ENCODE measurements at places on chromosomes 1 and 21.

DNA sequence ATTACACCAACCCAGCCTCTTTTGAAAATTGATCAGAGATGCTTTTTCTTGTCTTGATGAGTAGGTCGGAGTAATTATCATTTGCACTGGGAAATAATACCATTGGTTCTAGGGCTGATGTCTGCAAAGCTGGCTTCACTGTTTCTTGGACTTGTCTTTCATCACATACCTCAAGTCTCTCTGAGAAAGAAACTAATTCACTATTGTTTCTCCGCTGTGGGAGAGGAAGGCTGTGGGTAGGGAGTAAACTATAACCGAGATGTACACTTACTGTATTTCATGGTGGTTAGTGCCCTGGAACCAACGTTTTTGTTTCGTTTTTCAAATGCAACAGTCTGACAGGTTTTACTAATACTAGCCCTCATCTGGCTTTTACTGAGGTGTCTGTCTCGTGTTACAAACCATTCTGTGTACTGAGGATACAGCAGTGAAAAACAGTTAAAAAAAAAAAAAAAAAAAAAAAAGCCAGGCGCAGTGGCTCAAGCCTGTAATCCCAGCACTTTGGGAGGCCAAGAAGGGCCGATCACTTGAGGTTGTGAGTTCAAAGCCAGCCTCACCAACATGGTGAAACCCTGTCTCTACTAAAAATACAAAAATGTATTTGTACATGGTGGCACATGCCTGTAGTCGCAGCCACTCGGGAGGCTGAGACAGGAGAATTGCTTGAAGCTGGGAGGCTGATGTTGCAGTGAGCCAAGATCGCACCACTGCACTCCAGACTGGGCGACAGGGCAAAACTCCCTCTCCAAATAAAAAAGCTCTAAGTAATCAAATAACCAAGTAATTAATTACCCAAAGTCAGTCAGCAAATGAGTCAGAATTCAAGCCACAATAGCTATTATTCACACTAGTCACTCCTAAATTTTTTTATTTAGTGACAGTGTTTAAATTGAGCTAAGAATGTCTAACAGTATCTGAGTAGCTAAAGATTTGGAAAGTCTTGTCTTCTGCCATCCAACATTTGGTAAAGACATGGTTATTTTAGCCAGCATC is 23.3 kb downstream of the TOMM20 start:
- no peak for DNase-seq

DNA sequence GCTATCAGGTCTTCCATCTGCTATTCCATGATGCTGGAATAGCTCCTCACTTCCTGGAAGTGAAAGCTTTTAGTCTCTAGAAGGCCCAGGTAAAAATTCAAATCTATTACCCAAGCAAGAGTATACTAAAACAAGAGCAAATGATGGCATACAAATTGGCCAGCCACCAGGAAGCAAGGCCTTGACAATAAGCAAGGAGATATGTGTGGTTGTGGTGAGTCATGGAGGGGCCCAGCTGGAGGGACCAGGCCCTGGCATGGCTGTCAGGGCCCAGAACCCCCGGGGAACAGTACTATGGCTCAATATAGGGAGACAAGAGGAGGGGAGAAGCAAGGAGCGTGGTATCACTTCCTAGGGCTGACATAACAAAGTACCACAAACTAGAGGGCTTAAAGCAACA is 358.7 kb downstream of the RRAGC start:
- DNase-seq, result no peak

GRCh38 chr1:9696793-9697192 is 45.3 kb downstream of the PIK3CD start:
- DNase-seq, result no peak

GRCh38 chr1:153881751-153882150 is 41.0 kb downstream of the GATAD2B start:
- no peak for DNase-seq

GRCh38 chr1:159991513-159991912 is 37.5 kb upstream of the SLAMF9 start:
- no peak for DNase-seq

GRCh38 chr1:75712306-75712705 is 12.2 kb upstream of the ACADM start:
- no peak for DNase-seq

GRCh38 chr1:151639466-151639865 is 27.6 kb downstream of the SNX27 start:
- no peak for DNase-seq

- DNase-seq, result no peak
Observed at GRCh38 chr1:219420913-219421312, 192.0 kb downstream of the ZC3H11B start.

- DNase-seq, result no peak
Observed at GRCh38 chr1:221182791-221183533, 303.7 kb downstream of the HLX start.

- no peak for DNase-seq
Observed at GRCh38 chr1:29703596-29704370, 467.5 kb downstream of the PTPRU start.

- no peak for DNase-seq
Observed at GRCh38 chr21:34511787-34512455, at the start of gene KCNE1. KCNE1 (minus strand) TSS chr21:34512210; CDS start chr21:34449634, 62,576 bp downstream.

DNA sequence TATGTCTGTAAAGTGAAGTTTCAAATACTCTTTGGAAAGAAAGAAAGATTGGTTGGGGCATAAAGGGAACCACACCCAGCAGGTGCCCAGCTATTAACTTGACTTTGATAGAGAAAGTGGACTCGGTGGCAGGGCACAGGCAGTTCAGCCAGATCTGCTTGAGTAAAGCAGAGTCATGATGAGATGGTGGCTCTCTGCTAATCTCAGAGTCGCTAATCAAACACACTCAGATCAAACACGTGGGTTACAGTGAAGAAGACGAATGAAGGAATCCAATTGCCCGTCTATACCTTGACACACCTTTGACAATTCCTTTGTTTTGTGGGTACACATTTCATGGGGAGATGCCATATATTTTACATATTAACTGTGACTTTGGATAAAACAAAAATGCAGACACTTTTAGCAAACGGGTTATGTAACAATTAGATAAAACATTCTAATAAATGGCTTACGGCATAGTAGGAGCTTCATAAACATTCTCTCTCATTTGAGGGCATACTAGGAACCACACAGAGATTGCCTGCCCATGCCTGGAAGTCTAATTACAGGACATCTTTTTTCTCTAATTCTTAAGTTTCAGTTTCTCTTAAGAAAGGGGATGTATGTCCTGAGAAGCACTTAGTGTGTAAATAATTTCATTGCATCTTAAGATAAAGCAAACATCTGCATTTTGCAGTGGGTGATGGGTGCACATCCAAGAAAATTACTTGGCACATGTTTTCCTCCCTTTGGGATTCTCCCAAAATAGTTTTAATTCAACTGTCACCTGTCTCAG is 7.2 kb downstream of the CBR1 start:
- no peak for DNase-seq

DNA sequence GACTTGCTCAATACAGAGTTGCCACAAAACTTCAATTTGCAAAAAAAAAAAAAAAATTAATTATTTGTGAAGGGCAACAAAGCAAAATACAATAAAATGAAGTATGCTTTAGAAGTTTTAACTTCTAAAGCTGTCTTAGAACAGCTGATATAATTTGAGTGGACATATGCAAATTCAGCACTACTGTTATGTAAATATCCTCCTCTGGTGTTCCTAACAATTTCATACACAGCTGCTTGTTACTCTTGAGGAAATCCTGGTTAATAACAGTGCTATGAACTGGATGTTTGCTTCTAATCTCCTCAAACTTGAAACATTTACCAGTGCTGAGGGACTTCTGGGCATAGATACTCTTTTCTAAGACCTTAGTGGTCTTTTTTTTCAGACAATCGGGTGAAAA is 69.6 kb upstream of the COL24A1 start:
- no peak for DNase-seq

DNA sequence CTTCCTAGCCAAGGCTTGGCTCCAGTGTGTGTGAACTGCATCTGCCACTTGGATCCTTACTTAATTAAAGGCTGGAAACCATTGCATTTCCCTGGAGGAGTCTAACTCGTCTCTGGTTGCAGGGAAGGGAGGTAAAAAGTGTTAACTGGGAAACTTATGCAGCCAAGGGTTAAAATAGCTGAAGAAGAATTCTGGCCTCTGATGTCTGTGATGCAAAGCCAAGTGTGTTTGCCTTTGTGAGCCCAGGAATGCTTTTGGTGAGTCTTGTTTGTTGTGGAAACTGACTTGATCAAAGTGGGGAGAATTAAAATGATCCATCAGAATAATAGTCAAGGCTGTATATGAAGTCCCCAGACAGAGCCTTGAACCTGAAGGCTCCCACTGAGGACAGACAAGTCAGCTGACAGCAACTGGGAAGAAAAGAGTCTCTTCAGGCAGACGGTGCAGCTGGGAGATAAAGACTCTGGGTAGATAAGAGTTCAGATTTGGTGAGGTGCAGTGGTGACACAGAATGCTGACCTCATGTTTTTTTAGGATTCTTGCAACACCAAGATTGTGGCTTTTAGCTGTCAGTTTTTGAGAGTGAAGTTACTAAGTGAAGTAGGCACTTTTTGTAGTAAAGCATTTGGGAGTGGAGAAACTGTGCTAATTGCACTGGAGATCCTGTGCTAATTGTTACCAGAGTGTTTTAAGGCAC is 59.5 kb upstream of the WLS start:
- DNase-seq, result no peak

DNA sequence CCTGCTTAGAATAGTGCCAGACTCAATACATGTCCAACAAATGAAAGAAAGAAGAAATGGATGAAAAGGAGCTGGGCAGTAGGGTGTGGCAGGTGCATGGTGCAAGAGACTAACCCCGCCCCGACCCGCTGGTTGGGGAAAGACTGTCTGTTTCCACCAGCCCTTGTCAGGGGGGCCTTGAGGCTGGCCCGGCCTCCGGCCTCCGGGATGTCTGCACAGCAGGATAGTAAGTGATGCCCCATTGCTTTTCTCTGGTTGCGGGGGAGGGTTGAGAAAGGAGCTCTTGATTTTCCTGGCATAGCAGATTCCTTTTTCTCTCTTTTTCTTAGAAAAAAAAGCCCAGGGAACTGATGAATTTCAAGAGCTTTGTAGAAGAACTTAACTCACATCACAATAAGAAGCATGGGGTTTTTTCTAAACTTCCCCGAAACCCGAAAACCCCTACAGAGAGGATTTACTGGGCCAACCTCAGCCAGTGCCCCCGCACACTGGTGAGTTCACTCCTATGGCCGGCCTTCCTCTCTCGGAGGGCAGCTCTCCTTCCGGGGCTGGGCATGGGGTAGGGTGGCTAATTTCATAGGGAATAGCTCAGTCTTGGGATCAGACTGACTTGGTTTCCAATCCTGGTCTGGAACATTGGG is 12.5 kb upstream of the TTC22 start:
- DNase-seq, result no peak

- no peak for DNase-seq
Observed at GRCh38 chr1:47732489-47732888, 264.7 kb downstream of the TRABD2B start.

DNA sequence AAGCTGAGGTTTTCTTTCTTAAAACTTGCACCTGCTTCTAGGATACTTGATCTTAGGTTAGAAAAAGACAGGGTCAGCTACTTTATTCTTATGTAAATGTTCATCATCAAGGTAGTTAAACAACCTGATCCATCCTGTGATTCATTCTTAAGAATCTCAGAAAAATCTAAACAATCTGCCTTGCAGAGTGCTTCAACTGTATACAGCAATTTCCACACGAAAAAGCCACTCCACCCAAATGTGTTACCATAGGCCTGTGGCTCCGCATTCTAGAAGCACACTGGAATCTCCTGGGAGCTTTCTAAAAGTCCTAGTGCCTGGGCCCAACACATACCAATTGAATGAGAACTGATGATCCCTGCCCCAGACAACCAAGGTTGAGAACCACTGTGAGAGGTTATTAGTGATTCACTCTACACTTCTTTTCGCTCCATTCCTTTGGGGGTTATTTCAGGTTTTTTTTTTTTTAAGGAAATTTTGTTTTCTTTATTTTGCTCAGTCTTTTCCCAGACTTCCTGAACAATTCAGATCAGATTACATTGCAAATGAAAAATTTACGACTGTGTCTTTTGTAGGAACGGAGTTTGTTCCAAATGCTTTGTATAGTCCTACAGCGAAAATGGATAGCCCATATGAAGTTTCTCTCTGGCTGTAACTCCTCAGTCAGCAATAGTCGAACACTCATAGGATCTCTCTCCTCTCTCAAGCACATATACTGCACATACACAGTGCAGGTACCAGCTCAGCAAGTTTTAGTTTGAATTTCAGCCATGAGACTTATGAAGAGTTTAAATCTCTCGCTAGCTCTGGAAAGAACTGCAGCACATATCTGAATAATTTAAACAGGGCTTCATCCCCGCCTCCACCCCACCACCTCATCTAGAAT is 16.1 kb downstream of the SMYD2 start:
- no peak for DNase-seq

DNA sequence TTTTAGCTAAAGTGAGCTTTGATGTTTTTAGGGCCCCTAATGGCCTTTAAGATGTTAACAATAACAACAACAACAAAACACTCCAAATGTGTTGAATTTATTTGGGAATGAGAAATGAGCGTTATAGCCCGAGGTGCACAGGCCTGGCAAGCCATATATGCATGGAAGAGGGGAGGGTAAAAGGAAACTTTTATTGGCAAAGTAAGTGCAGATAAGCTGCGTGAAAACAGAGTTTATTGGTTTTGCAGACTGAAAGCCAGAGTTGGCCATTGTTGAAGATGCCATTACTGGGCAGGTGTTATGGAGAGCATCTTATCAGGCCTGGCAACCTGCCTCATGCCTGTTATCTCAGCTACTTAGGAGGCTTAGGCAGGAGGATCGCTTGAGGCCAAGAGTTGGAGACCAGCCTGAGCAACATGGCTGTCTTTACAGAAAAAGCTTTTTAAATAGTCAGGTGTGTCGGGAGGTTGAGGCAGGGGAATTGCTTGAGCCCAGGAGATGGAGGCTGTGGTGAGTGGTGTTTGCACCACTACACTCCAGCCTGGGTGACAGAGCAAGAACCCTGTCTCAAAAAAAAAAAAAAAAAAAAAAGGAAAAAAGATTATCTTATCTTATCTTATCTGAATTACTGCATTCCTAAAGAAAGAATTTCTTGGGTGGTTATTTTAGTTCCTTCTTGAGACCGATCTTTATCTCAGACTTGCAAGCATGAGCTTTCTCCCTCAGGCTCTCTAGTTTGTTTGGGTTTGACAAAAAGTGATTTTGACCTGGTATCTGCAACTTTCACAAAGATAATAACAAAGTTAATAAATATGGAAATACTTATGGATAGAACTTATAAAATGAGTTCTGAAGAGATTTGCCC is 1.7 kb downstream of the PATJ start:
- DNase-seq, result no peak

GRCh38 chr1:182752077-182752988 is 37.2 kb upstream of the NPL start:
- DNase-seq, result no peak

DNA sequence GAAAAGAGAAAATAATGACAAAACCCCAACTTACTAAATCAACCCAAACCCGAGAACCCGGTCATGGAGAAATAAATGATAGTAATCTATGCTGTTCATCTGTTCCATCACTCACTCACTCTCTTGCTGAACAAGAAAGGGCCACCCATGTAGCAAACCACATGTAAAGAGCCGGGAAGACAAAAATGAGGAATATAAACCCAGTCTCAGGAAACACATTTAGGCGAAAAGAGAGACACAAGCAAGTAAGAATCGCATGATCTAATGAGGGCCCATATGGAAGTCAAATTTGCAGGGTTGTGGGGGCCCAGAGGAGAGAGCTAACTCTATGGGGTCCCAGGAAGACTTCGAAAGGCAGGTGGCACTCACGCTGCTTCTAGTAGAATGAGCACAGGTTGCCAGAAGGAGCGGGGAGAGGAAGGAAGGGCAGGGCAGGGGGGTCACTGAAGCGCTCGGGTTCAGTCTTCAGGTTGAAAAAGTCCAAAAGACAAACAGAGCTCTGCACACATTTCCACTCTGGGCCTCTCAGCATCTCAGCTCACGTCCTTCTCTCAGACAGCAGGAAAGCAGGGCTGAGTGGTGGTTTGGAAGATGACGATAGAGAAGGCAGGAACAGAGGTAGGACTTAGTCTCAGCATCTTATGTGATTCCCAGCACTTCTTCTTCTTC is 142.9 kb upstream of the KRTAP19-8 start:
- DNase-seq, result no peak
